ENCODE measurements at places on chromosomes 13 and 19.

GRCh38 chr19:47082493-47082892 is 31.1 kb downstream of the ZC3H4 start:
- no peak for DNase-seq

DNA sequence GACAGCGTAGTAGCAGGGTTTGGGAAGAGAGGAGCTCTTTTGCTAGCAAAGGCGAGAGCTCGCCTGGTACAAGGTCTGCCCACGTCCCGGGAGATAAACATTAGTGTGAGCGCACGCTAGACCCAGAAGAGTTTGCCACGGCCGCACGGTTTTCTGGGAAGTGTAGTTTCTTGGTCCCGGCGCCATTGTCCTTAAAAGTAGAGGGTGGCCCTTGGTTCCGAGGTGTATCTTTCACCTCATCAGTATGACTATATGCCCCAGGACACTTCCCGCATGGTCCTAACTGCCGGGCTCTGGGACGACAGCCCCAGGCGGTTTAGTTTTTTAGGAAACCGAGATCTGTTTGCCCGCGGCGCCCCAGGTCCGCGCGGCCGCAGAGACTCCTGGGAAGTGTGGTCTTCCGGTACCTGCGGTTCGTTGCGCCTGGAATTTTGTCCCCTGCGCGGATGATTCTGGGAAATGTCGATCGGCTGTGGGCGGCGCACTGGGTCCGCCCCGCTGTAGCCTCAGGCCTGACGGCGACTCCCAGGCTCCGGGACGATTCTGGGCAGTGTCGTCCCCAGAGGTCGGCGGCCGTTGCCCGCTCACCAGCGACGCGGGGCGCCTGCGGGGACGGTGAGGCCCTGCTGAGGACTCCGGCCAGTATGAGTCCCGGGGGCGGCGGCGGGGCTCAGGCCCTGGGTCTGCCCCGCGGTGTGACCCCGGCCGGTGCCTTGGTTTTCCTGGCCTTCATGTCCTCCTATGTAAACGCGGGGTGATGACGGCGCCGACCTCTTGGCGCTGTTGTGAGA is at the start of gene ZNF181:
Gene ZNF181, plus strand, starts transcription at position 498 of the 791 bp plus-strand sequence. CDS start 795 bp downstream, outside the sequence.
- peak; percentile 92 for DNase-seq

- peak; percentile 58 for DNase-seq
These were observed 116.6 kb upstream of the UQCRFS1 start for GRCh38 chr19:29329460-29330134.

DNA sequence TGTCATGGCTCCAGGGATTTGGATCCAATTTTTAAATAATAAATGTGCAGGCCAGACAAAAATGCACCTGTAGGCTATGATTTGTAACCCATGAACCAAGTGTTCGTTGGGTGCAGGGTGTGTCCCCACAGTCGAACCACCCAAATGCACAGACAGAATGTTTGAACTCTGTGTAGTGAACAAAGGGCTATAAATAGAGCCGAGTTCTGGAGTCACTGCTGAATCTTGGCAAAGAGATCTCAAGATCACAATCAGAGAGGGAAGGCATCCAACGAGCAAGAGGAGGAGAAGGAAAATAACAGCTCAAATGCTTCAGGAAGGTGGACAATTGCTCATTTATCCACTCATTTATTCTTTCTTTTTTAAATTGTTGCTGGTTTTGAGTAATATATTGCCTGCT is 547.9 kb downstream of the FGF9 start:
- DNase-seq: no peak

GRCh38 chr13:35903075-35903474 is 228.1 kb downstream of the DCLK1 start:
- DNase-seq: no peak

- no peak for DNase-seq
These were observed 91.2 kb downstream of the KCTD15 start for GRCh38 chr19:33887891-33888290.

- no peak for DNase-seq
These were observed 41.6 kb downstream of the PAN3 start for GRCh38 chr13:28179974-28180373.

DNA sequence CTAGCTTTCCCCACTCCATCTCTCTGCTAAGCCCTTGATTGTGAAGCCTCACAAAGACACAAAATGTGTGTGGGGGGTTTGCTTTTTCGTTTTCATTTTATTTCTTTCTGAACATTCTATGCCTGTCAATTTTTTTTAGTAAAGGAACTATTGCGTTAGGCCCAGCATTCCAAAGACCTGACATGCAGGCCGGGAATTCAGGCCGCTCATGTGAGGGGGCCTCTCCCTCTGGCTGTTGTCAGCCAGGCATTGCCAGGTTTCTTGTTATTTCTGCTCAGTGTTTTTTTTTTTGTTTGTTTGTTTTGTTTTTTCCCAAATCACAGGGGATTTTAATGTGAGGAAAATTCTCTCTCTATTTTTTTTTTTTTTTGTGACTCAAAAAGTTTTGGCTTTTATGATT is 10.3 kb upstream of the MEDAG start:
- DNase-seq: no peak

DNA sequence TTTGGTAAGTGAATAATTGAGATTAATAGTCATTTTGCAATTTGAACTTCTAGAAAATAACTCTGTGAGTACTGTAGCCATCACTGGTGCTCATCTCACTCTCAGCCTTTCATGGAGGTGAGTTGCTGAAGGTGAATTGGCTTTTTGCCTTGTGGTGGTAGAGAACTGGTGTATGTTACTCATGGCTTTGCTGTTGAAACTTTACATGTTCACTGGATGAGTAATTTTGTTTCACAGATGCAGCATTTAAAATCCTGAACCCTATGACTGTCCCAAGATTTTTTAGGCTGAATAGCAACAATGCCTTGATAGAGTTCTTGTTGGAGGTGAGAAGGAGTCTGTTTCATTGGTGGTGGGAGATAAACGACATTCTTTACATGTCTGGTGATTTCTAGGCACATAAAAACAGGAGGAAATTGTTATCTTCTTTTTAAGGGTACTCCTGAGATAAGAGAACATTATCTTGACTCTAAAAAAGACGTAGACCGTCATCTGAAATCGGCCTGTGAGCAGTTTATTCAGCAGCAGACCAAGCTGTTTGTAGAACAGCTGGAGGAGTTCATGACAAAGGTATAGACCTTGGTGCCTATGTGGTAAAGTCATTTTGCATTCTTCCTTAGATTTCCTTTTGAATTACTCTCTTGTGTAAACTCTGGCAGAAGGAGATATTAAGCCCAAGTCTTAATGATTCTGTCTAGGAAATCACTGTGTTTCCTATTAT is 53.9 kb downstream of the COG3 start:
- no peak for DNase-seq

DNA sequence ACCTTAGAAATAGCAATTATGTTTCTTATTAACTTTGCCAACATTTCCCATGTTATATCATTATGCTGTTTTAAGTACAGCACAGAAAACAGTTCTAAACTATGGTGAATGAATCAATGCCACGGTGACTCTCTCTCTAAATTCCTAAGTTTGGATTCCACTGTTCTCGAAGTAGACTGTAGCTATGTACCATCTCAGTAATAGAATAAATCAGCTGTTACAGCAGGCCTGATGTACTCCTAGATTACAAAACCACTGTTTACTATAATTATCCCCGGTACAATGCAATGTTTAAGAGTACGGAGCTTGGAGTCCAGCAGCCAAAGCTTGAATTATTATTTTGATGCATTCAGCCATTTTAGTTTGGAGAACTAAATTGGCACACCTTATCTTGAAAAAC is 476.3 kb upstream of the SLITRK1 start:
- no peak for DNase-seq

GRCh38 chr19:28520998-28521568 is 691.9 kb downstream of the UQCRFS1 start:
- DNase-seq: no peak

DNA sequence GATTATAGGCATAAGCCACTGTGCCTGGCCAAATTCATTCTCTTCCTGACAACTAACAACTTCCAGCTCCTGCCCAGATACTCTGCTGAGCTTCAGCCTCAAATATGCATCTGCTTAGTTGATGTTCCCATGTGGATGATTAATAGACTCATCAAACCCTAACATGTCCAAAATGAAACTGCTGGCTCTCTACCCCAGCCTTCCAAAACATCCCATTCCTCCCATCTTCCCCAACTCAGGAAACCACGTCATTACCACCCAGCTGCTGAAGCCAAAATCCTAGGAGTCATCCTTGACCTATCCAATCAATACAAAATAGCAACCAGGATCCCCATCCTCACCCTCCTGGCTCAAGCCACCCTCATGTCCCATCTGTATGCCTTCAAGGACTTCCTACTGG is 20.9 kb downstream of the POU2F2 start:
- DNase-seq: no peak

DNA sequence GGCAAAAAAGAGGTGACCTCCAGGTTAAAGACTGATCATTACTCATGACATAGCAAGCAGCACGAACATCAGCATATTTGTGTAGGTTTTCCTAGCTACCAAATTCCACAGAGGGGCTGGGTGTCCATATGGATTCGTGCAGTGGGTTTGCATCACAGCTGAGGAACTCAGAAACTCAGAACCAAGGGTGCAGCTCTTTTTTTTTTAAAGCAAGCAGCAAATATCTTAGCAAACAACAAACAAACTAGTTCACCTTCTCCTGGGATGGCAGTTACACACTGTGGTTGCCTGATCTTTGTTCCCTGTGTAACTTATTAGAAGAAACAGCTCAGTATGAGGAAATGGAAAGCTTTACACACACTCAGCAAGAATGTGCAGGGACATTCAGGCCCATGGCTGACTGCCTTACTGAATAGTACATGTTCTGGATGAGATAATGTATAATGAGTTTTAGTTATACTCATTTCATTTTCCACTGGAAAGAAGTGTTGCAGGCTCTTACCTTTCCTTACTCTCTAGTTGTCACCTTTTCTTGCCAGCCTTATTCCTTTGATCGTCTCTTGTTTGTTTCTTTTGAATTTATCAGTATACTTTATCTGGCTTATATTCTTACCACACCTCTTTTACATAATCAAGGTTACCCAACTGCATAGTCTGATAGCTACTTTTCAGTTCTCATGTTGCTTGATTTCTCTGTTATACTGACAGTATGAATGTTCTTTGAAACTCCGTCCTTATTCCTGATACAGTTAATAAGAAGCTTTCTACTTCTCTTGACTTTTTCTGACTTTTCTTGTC is 4.3 kb downstream of the NDFIP2 start:
- no peak for DNase-seq

DNA sequence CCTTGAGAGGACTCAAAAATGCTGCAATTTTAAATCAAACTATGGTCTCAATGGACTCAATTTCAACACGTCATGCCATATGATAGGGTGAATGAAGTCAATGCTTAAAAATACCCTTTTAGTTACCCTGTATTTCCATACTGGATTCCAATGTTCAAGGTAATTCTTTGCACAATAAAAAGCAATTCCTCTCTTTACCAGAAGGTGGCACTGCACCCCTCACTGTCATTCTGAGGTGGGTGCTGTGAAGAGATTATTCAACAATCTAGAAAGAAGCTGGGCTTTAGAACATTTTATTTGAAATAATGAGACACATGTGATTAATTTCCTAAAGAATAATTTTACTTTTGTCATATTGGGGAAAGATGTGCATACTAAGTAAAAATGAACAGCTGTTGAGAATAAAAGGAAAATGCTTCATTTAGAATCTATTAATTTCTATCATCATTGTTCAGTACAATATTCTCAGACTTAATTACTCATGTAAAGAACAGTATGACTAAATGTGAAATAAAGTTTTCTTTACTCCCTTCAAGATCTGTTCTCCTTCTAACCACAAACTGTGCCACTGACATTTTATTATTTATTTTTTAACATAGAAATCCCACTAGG is 789.1 kb downstream of the GPC5 start:
- no peak for DNase-seq

GRCh38 chr19:31253526-31254179 is 95.6 kb downstream of the TSHZ3 start:
- no peak for DNase-seq

DNA sequence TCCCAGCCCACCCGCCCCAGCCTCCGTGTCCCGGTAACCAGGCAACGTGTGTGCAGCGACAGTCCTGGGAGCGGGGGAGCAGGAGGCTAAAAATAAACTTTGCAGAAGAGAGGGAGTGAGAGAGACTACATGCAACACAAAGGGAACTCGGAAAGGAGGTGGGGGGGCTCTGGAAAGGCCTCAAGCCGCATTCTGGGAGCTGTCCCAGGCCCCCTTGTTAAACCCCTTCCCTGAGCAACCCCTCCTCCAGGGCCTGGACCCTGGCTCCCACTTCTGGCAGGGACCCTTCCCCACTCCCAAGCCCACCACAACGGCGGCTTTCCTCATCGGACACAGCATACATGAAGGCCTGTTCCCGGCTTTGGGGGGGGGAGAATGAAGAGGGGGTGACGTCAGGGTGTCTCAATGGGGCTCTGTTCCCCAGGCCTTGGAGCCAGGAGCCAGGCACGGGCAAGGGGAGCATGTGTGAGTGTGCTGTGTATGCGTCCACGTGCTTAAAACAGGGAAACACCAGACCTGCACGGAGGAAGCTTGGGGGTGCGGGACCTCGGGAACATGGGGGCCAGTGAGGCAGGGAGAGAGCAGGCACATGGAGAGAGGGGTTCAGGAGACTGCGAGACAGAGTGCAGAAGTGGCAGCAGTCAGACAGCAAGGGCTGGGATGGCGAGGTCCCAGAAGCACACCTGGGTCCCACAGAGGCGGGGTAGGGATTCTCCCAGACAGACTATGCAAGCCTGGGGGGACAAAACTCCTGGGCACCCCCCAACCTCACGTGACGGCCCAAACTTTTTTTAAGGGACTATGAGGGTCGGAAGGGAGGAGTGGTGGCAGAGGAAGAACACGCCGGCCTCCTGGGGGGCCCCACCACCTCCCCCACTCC is 2.3 kb downstream of the ERF start:
- DNase-seq: no peak

- DNase-seq: no peak
These were observed 17.0 kb upstream of the LPAR6 start for GRCh38 chr13:48429886-48430285.

GRCh38 chr19:12801466-12802266 is at the start of the genes PRDX2 and THSD8:
Gene PRDX2 (minus strand): TSS chr19:12801800. CDS start chr19:12801261, 539 bp downstream.
Gene THSD8 (plus strand): TSS chr19:12802069. CDS start chr19:12802072, 3 bp downstream.
- DNase-seq: no peak

- no peak for DNase-seq
These were observed 79.1 kb downstream of the ESD start for GRCh38 chr13:46717856-46718255.

DNA sequence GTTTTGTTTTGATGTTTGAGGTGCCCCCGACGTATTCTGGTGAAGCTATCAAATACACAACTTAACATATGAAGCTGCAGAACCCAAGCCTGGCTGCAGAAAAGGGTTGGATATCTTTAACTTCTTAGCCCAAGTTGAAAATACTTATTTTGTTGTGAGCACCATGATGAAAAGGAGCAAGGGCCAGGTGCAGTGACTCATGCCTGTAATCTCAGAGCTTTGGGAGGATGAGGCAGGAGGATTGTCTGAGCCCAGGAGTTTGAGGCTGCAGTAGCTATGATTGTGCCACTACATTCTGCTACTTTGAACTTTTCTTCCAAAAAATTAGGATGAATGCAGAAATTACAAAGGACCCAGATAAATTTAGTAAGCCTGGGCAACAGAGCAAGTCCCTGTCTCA is 44.1 kb upstream of the UBE2L5 start:
- no peak for DNase-seq
